ENCODE measurements at places on chromosomes 12 and 14.

- DNase-seq, result peak; percentile 50
Observed at GRCh38 chr14:46840944-46841720, 189.6 kb upstream of the RPL10L start.

GRCh38 chr12:120238839-120239445, 26.6 kb downstream of the PXN start:
- no peak for DNase-seq

GRCh38 chr12:89537389-89537788, 11.5 kb upstream of the POC1B start:
- no peak for DNase-seq

DNA sequence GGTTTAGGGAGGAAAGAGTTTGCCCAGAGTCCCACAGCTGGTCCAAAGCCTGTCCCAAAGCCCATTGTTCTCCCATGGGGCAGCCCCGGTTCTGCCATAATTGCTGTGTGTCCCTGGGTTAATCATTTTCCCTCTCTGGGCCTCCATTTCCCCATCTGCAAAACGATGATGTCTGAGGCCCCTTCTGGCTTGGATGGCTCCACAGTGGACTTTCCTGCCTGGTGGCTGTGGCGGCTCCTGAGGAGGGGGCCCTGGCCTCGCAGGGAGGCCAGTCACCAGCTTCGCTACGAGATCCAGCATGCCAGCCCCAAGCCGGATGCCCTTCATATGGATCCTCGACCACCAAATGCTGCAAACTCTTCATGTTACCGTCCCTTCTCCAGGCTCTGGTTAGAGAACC, 37.5 kb upstream of the PPP1R13B start:
- DNase-seq, result no peak

DNA sequence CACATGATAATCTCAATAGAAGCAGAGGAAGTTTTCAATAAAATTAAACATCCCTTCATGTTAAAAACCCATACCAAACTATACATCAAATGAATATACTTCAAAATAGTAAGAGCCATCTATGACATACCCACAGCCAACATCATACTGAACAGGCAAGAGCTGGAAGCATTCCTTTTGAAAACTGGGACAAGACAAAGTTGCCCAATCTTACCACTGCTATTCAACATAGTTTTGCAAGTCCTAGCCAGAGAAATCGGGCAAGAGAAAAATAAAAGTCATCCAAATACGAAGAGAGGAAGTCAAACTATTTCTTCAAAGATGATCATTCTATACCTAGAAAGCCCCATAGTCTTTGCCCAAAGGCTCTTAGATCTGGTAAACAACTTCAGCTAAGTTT, 454.7 kb upstream of the PRICKLE1 start:
- DNase-seq, result no peak
